ENCODE measurements at places on chromosomes 11 and 22.
A peak's percentile ranks its signal among the peaks of the same experiment; 100 is the strongest.

DNA sequence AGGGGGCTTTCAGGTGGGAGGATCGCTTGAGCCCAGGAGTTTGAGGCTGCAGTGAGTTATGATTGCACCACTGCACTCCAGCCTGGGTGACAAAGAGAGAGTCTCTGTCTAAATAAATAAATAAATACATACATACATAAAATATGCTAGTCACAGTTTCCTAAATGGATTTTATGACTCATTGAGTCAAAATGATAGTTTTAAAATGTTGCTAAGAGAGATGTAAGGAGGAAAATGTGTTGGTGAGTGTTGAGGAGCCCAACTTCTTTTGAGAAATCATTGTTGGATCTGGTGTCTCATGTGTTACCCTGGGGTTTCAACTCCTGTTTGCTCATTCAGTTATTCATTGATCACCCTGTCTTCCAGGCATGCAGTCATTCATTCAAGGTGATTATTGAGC lies 21.0 kb downstream of the PARVB start:
- DNase-seq = no peak

GRCh38 chr11:110730773-110731172 lies 18.5 kb upstream of the ARHGAP20 start:
- no peak for DNase-seq

GRCh38 chr22:22770881-22771280 lies 116.7 kb upstream of the IGLL5 start:
- DNase-seq = no peak

DNA sequence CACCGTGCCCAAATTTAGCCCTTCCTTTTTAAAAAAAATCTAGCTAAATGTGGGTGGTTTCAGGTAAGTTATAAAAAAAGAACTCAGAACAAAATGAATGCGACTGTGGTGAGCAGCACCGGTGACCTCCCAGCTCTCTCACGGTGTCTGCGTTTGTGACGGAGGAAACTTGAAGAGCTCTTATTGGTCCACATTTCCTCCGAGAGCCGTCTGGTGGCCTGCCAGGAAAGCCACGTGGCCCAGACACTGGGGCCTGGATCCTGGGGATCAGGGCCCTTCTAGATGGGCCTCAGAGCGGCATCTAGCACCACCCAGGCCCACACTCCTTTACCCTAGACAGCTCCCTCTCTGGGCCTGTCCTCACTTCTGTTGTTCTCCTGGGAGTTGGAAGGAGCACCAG lies 39.5 kb downstream of the B3GAT1 start:
- no peak for DNase-seq

- no peak for DNase-seq
Observed at GRCh38 chr22:45830531-45831245, 146.3 kb downstream of the WNT7B start.

DNA sequence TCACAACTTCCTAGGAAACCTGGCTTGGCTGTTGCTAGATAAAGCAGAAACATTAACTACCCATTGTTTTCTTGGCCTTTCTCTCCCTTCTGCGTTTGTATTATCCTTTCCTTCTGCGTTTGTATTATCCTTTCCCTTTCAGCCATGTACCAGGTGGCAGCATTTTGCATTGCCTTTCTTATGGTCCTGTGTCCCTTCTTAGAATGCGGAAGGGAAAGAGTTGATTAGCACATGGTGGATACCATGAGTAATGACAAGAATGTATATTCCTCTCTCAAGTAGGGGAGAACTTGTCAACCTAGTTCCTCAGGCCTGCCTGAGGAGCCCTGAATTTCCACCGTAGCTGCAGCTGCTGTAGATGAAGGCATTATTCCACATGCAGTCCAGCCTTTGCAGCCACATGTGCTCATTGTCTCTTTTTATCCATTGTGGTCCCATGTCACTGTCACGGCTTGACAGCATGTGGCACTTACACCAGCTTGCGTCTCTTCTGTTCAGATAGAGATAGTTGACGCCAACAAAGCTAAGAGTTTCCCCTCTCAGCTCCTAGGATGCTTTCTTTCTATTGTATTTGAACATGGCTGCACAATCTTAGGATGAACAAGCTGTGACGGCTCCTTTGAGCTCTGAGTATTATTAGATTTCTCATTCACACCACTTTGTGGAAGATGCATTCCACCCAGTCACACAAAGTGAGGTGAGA lies 44.8 kb downstream of the SLN start:
- DNase-seq = no peak

DNA sequence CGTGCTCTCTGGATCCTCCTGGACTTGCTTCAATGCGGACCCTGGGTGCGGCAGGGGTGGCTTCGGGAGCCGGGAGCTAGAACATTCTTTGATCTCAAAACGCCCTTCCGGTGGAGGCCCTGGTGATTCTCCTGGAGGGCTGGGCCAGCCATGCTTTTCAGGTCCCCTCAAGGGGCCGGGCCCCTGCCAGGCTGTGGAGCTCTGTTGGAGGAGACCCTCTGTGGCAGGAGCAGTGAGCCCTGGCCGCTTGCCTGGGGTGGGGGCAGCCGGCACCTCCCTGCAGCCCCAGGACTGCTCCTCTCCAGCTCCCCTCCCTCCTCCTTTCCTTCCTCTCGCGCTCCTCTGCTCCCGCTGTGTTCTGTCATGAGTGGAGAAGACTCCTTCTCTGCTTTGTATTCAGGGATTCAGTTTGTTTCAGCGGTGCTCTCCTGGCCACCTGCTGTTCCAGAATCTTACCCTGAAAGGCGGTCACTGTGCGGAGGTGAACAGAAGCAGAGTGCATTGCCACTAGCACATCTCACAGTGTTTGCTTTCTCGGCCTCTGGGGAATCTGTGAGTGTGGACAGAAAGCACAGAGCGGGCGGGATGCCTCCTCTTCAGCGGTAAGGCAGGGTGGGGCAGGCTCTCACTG lies 289.1 kb downstream of the TBC1D22A start:
- no peak for DNase-seq

DNA sequence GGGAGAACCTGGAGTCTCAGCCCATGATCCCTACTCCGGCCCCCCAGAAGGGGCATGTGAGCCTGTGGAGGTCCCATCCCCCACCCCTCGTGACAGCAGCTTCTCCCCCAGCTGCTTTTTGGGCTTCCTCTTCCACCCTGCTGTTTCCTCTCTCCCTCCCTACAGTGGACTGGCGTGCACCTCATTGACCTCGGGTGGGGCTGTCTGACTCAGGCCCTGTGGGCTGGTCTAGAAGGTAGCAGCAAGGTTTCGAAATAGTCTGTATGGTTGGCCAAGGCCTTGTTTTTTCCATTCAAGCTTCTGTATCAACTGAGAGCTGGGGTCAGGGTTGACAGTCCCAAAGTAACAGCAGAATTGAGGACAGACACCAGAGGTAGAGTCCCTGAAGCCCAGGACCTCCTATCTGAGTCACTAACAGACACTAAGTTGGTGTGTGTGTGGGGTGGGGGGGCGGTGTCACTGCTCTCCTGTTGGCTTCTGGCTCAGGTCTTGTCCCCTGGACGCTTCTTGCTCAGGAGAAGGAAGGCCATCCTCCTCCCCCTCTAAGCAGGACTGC lies 7.7 kb downstream of the SLC37A2 start:
- DNase-seq = peak; percentile 47

DNA sequence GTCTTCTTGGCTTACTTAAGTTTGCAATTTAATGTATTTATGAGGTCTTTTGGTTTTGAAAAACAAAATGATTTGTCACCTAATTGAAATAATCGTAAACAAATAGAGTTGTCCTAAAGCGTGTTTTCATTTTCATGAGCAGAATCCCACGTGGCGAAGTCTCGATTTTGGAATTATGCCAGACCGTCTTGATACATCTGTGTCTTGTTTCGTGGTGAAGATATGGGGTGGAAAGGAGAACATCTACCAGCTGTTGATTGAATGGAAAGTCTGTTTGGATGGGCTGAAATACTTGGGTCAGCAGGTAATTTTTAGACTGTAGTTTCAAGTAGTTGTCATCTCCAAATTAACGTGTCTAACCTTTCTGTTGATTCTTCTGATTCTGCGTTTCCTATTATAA lies 64.7 kb downstream of the UVRAG start:
- DNase-seq = no peak

DNA sequence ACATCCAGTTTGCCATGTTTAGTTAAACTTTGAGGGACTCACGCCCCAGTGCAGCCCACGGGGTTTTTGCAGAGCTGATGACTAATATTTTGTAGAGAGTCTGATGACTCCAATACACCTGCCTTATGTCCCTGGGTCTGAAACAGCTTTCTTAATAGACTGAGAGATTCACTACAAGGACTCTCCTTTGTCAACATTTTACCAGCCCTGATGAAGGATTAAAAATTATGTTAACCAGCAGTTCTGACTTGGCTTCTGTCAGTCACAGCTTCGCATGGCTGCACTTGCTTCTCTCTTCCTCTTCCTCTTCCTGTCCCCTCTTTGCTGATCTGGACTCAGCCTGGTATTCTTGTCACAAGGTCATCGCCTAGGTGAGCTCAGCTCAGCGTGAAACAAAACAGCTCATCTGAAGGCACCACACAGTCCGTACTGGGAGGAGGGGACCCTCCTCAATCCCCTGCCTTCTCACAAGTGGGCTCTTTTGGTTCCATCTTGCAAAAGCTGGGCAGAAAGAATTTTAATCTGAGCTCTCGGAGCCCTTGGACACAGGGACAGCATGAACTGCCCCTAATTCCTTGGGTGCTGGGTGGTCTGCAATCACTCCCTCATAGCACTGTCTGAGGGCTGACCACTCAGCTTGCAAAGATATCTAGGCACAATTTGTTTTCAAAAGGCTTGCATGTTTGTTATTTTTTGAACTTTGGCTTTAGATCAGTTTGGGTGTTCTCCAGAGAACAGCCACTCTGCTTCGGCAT lies 38.1 kb upstream of the POU2AF1 start:
- no peak for DNase-seq

GRCh38 chr22:19878461-19879245 lies 24.0 kb upstream of the GNB1L start:
- DNase-seq = peak; percentile 45
